ENCODE measurements at places on chromosomes 5 and 9. TPM values are rescaled to one million over a fixed set of nuclear protein-coding genes. Genes with fewer than 3 reads are reported as not detected.

DNA sequence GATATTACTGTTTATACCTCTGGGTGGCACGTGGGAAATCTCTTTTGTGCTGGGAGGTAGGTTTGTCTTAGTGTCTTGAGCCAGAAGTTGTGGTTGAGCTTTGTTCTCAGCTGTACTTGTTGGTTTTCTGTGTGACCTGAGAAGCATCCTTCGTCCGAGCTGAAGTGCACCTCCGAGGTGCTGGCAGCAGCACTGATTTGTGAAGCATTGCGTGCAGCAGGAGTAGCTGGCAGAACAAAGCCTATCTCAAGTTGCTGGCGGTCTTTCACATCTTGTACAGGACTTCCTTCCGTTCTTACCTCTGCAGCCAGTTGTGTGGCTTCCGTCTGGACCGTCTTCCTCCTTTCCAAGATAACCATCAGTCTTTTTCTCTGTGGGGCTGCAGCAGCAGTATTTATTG, 4.3 kb downstream of the PRRC2B start:
- DNase-seq: peak; percentile 77

- DNase-seq: no peak
Measured at GRCh38 chr9:14057368-14058324, 256.3 kb downstream of the NFIB start.

Gene IFNA5
- not detected for total RNA-seq

GRCh38 chr5:176608937-176609723, 826 bp downstream of the GPRIN1 start:
- no peak for DNase-seq

Gene CD14
- not detected for total RNA-seq

Gene COL15A1
- not detected for total RNA-seq

Gene TSSK1B
- total RNA-seq: not detected

Gene RGMB
- total RNA-seq: 27.9 TPM

DNA sequence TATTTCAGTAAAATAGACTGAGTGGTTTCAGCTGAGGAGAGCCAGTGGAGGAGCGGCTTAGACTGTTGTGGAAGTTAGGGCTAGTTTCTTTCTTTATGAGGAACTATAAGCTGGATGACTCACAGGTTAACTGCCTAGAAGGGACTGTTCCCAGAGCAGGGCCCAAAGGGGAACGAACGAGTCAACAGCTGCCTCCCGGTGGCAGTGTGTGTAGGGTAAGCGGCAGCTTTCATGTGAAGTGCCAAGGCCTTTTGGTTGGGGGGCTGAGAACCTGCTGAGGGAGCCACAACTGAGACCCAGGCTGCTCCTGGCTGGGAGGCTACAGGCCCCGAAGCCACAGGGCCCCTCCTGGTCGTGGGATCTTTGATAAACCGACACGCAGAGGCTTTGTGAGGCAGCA, 7.0 kb downstream of the SQSTM1 start:
- no peak for DNase-seq

Gene SMIM32
- total RNA-seq: not detected

Gene SCAI
- total RNA-seq: 11.3 TPM

GRCh38 chr9:134895097-134895496, 14.5 kb downstream of the FCN2 start:
- no peak for DNase-seq

DNA sequence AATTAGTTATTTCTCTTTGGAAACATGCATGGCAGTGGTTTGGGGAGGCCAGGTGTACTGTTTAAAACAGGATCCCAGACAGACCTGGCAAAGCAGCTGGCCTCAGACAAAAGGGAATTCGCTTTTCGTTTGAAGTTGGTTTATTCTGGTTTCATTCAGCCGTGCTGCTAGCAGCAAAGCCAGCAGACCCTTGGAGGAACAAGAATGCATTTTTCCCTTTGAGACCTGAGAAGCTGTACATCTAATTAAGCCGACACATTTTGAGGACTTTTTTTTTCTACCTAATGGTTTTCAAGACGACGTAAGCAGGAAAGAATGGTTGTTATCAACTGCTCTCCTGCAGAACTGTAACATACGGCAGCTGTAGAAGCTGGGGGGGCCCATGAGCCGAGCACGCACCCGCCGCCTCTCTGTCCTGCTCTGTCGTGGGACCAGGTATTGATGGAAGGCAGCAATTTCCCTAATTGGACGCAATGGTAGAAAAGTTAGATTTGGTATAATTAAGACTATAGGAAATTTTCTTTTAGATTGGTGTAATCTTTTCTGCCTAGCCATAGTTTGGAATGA, 13.6 kb downstream of the PLEKHG4B start:
- DNase-seq: no peak

DNA sequence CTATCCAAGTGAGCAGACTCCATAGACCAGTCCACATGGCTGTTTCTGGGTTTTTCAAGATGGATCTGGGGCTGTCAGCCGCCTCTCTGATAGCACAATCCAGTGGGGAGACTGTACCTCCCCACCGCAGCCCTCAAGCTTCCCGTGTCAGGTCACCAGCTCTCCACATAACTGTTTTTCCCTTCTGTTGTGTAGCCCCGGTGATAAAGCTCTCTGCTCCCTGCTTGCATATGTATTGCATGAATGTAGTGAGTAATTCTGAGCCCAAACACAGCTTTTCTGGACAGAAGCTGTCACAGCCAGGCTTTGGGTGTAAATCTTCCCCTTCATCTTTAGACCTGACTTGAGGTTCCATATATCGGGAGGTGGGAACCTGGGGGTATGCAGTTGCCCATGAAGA, 23.1 kb upstream of the CFAP157 start:
- DNase-seq: no peak

- DNase-seq: no peak
Measured at GRCh38 chr5:122054266-122054665, 23.8 kb downstream of the LOX start.

Gene CDC20B
- not detected for total RNA-seq

GRCh38 chr9:108950168-108950567, 16.0 kb downstream of the ABITRAM start:
- DNase-seq: no peak

GRCh38 chr9:133141833-133142595, 21.0 kb upstream of the RALGDS start:
- peak; percentile 85 for DNase-seq

- no peak for DNase-seq
Measured at GRCh38 chr5:170611449-170612090, 107.8 kb downstream of the KCNIP1 start.

GRCh38 chr5:40381676-40382363, 297.9 kb upstream of the PTGER4 start:
- no peak for DNase-seq

Gene EGFLAM
- not detected for total RNA-seq

DNA sequence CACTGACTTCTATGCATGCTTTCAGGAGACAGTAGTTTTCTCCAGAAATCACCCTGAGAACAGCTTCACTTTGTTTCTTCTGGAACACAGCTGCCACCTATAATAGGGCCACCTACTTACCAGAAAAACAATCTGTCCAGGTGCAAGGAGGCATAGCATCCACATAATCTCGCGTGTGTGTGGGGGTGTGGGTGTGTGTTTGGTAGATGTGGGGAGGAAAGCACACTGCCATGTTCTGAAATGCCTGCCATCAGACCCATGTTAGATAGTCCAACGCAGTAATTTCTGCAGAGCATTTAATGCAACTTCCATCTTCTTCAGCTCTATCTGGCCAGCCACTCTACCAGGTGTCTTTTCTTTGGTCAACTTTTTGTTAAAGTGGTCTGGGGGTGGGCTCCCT, 102.9 kb downstream of the ACER2 start:
- no peak for DNase-seq

DNA sequence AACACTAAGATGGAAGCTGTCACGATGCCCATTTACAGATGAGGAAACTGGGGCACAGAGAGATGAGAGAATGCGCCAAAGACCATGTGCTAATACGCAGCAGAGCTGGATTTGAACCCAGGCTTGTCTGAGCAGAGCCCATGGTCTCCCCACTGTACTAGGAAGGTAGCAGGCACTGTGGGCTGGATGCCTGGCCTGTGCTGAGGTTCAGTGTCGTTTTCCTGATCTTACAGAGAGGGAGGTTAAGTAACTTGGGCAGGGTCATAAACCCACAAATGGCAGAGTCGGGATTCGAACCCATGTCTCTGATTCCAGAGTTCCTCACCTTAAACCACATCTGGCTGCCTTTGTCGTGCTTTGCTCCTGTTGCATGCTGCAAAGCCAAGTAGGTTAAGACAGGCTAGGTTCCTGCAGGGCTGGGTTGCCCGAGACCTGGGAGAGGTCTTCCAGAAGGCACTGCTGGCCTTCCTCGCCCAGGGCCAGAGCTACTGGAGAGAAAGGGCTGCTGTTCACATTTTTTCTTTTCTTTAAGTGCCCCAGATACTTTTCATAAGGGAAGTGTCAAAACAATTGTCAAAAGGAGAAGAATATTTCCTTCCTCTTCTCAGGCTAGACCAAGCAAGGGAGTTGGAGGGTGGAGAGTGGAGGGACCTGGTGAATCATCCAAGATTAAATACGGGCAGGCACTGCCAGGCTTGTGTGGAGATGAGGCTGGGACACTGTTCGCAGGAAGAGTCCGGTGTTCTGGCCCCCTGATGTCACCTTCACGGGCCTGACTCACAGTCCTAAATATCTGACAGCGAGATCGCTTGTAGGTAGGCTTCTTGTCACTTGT, 3.2 kb downstream of the NEK6 start:
- no peak for DNase-seq

DNA sequence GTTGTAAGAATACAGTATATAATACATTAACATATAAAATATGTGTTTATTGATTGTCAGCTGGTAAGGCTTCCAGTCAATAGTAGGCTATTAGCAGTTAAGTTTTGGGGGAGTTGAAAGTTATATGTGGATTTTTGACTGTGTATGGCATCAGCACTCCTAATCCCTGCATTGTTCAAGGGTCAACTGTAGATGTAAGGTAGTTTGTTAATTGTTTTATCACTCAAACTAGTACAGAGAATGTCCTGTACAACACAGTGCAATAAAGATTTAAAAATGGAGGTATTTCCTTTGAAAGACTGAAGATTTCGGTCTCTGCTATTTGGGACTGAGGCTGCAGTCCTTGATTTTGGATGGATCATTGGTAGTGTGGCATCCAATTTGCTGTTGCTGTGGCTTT, 484.4 kb downstream of the KDM4C start:
- no peak for DNase-seq

DNA sequence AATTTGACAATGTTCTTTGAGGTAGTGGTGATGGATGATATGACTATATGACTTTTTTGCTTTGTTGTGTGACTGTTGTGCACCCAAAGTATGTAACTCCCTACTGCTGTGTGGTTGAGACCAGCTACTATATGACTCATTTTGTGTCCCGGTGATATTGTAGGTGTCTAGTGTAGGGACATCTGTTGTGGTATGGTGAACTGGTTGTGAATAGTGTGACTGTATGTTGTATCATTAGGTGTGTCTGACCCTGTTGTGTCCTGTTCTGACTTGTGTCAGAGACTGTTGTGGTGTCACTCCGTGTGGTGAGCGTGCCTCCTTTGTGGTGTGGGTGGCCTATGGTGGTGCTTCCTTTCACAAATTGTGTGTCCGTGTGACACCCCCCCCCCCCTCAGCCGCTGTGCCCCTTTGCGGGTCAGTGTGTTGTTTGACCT, 11.2 kb upstream of the CXXC5 start:
- DNase-seq: no peak

GRCh38 chr9:72471096-72471495, 50.3 kb upstream of the TMC1 start:
- no peak for DNase-seq

GRCh38 chr5:83562071-83562606, 90.6 kb downstream of the VCAN start:
- no peak for DNase-seq

Gene SOX30
- not detected for total RNA-seq

- DNase-seq: no peak
Measured at GRCh38 chr5:109823597-109823996, 133.9 kb downstream of the MAN2A1 start.

- no peak for DNase-seq
Measured at GRCh38 chr5:39521098-39521860, 96.5 kb upstream of the DAB2 start.

Gene TUBB4B
- total RNA-seq: 100 TPM

DNA sequence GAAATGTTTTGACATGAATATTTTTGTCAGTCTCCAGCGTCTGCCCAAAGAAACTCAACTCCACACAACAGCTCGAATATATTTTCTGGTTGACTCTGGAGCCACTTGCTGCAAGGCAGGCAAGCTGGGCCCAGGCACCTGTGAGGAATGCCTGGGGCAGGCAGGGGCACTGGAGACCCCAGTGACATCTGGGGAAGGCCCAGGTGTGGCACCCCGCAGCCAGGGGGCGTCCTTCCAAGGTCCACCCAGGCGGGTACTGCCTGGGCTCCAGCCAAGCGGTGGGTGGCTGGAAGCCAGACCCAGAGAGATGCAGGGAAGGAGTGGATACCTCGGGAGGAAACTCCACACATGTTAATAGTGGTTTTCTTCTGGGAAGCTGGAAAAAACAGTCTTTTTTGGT, 125.9 kb downstream of the PHF2 start:
- DNase-seq: no peak

Data from CD4-positive, CD25-positive, alpha-beta regulatory T cell (primary cell).